ENCODE measurements at places on chromosomes 12 and 14.
A peak's percentile ranks its signal among the peaks of the same experiment; 100 is the strongest.

DNA sequence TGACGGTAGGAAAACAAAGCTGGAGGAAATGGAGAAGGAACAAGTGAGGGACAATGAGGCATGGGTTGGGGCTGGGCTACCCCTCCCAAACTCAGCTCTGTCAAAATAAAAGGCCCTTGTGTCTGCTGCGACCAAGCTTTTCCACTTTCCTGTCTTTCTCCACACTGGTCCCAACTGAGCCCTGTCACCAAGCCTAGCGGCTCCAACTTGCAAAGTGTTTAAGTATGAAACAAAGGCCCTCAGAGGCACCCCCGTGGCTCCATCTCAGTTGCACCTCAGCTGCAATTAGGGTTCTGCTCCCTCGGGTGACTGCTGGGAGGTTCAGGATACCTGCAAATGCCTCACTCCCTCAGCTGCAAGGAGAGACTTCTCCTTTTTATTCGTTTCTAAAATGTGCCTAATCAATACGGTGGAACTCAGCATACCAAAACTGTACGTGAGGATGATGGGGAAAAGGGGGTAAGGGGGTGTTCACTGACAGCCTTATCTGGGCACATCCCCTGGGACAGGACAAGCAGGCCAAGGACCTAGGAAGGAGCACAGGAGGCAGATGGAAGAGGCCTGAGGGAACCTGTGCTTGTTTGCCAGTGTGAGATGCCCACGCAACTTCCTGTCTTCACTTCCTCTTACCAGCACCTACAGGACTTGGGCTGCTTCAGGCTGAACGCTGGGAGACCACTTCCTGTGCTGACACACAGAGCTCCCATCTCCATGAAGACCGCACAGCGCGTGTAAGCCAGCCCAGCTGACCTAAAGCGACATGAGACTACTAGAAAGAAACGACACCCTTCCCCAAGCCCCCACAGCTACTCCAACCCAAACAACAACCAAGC is 8.9 kb downstream of the VAMP1 start:
- peak; percentile 36 for DNase-seq

DNA sequence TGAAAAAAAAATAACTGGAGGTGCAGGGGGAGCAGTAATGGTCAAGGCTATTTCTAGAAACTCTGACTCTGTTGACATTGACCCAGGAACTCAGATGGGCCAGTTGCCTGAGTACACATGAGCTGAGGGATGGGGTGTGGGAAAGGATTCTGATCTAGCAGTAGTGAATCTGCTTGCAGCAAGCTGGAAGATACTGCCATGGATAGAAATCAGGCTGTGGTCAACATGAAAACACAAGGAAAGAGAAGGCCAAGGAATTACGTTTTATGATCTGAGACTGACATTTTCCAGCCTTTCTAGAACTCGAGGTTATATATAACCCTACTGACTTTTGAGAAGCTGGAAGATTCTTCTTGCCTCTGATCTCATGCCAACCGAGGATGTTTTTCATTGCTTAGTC is 90.0 kb downstream of the ANO6 start:
- DNase-seq: no peak

DNA sequence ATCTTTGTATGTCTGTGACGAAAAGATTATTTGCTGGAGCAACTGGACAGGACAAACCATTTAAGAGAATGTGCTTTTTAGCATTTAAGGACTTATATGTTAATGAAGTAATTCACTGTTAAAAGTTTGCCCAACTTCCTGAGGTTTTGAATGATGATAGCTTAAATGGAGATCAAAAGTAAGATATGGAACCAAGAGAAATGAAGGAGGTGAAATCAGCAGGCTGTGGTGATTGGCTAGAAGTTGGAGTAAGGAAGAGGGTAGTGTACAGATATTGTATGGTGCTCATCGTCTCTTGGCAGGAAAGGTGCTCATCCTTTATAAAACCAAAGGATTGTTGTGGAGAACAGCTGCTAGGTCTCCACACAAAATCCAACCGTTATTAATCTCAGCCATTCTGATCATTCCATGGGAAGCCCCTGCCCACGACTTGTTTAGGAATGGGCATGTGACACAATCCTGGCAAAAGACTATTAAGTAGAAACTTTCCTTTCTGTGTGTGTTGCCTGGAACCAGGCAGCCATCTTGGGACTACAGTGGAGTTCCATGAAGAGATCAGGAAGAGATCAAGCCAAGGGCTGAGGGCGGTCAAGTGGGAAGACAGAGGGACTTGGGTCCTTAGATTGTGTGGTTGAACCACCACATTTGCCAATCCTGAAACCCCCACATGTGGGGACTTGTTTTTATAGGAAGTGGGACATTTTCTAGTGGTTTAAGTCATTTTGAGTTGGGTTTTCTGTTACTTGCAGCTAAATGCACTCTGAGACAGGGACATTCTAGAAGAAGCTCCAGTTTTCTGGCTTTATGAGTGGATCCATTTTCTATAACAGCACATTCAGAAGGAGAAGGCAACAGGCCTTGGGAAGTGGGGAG is 56.8 kb upstream of the CHST11 start:
- DNase-seq: no peak

DNA sequence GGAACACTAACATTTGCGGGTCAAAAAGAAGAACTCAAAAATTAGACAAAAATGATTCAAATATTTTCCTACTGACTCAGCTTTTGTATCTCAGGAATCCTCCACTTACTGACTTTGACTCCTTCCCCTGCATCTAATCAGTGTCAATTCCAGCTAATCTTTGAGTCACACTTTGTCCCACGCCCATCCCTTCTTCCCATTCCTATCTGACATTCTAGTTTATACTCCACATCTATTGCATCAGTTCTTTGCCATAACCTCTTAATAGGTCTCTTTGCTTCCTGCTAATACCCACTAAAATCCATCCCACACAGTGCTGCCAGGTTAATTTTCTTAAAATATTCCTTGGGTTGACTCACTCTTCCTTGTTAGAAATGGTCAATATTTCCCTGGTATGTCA is 19.1 kb downstream of the BBS10 start:
- peak; percentile 90 for DNase-seq

DNA sequence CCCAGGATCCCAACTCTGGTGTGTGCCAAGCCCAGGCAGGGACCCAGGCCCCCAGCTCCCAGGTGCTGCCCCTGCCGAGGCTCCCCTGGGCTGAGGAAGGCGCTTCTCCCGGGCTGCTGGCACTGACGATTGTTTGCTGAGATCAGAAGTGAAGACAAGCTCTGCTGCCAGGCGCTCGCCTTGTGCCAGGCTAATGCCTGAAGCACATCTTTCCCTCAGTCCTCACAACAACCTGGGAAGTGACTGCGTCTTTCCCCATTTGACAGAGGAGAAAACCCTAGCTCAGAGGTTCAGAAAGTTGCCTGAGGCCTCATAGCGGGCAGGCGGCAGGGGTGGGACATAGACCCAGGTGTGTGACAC is 36.8 kb downstream of the ANKRD9 start:
- DNase-seq: no peak

- peak; percentile 11 for DNase-seq
Observed at GRCh38 chr12:117685110-117685926, 283.5 kb downstream of the KSR2 start.

DNA sequence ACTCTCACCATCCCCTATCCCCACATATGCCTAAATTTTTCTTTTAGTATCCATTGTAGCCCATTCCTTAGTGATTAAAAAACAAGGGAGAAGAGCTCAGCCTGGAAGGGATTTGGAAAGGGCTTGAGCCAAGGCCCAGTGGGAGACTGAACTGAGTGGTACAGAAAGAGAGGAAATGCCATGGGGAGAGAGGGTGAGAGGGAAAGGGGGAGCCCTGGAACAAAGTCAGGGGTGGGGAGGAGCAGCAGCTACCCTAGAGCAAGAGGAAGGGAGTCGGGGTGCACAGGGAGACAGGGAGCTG is 2.6 kb upstream of the ATN1 start:
- no peak for DNase-seq

DNA sequence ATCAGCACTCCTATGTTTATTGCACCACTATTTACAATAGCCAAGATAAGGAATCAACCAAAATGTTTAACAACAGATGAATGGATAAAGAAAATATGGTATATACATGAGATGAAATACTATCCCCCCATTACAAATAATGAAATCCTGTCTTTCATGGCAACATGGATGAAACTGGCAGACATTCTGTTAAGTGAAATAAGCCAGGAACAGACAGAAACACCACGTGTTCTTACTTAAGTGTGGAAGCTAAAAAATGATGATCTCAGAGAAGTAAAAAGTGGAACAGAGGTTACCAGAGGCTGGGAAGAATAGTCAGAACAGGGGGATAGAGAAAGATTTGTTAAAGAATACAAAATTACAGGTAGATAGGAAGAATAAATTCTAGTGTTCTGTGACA is 113.7 kb upstream of the MDM1 start:
- peak; percentile 21 for DNase-seq

DNA sequence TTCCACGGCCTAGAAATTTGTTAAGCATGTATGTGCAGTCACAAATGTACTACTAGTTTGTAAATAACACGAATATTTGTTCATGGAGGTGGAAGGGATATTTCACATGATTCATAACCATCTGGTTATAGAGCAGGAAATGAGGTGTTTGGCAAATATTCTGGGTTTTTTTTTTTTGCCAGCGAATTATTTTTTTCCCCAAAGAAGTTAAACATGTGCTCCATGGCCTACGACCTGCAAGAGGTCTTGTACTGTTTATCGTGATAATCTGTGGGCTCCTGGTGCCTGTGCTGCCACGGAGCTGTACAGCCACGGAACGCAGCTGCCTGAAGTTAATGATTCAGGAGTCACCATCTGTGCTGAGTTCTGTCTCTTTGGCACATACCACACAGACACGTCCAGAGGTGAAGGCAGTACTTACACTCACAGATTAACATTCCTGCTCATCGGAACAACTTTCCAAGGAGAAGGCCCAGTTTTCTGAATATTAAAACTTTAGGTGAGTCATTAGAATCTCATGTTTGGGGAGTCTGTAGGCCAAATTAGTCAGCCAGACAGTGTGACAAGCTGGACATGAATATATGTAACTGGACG is 156.3 kb downstream of the TMX1 start:
- peak; percentile 97 for DNase-seq

DNA sequence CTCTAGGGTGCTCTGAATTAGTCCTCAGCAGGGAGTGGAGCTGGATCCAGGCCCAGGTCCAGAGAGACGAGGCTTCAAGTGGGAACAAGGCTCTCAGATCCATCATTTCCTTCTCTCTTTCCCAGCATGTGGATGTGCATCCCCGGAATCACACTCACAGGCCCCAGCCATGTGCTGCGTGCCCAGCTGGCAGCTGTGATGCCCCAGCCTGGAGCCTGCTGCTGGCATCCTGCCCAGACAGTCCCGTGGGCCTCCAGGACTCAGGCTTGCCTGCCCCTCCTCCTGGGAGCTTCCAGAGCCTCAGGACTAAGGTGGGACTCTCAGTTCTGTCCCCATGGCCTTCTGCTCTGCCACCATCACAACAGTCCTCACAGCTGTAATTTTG is 6.2 kb upstream of the KRT84 start:
- DNase-seq: no peak

- DNase-seq: no peak
Observed at GRCh38 chr12:103301642-103302591, 193.9 kb downstream of the C12orf42 start.

GRCh38 chr12:27064397-27065342 is 17.7 kb downstream of the C12orf71 start:
- DNase-seq: peak; percentile 20

- peak; percentile 8 for DNase-seq
Observed at GRCh38 chr14:68074765-68075381, 255.3 kb downstream of the RAD51B start.

GRCh38 chr12:58309806-58310205 is 368.4 kb downstream of the ATP23 start:
- peak; percentile 61 for DNase-seq

DNA sequence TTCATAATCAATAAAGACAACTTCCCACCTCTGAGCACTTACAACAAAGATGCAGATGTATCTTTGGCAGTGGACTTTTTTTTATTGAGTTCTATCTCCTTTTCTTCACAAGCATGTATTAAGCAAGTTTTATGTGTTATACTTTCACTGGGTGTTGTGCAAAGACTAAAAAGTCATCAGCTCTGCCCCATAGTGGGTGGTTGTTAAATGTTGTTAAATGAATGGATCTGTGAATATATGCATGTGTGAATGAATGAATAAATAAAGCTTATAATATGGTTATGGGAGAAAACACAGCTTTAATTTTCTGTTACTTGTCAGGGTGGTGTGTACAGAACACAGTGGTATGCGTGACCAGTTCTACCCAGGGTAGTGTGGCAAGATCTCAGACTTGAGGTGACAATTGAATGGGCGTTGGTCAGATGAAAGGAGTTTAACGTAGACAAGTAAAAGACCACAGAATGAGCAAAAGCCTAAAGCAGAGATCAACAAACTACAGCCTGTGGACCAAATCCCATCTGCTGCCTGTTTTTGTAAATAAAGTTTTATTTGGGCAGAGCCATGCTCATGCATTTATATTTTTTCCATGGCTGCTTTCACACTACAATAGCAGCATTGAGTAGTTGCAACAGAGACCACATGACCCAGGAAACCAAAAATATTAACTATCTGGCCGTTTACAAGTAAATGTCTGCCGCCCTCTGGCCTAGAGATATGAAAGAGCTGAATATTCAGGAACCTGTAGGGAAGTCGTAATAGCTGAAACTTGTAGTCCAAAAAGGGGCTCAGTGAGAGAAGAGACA is 207.4 kb upstream of the EEA1 start:
- DNase-seq: no peak

DNA sequence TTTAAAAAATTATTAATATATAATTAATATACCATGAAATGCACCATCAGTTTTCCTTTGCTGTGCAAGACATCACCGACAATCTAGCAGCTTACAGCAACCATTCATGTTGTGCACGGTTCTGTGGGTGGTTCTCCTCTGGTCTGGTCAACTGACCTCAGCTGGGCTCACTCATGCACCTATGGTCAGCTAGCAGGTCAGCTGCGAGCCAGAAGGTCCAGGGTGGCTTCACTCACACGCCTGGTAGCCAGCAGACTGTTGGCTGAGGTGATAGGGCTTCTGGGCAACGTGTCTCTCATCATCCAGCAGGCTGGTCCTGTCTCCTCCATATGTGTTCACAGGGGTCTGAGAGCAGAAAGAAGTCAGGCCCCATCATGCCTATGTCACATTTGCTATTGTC is 210.4 kb downstream of the KIF26A start:
- no peak for DNase-seq

- peak; percentile 97 for DNase-seq
Observed at GRCh38 chr12:28023156-28023887, 50.8 kb upstream of the PTHLH start.

- no peak for DNase-seq
Observed at GRCh38 chr14:89542786-89543424, 125.9 kb upstream of the FOXN3 start.

Measured in iris pigment epithelial cell (primary cell).